ENCODE measurements at places on chromosomes 5 and 9. TPM values are rescaled to one million over a fixed set of nuclear protein-coding genes. Genes with fewer than 3 reads are reported as not detected.

Gene TIMD4
- total RNA-seq = 0.18 TPM

Gene FAM151B
- total RNA-seq = 1.0 TPM

GRCh38 chr9:35726931-35727330 is 5.1 kb downstream of the TLN1 start:
- H3K36me3 ChIP-seq = peaks cover 35% of the 10 kb centered on the region
- no peaks in the 10 kb centered on the region for H3K27me3 ChIP-seq
- peaks cover 46% of the 10 kb centered on the region for H3K4me1 ChIP-seq
- no peak overlapping the region for H3K4me3 ChIP-seq

DNA sequence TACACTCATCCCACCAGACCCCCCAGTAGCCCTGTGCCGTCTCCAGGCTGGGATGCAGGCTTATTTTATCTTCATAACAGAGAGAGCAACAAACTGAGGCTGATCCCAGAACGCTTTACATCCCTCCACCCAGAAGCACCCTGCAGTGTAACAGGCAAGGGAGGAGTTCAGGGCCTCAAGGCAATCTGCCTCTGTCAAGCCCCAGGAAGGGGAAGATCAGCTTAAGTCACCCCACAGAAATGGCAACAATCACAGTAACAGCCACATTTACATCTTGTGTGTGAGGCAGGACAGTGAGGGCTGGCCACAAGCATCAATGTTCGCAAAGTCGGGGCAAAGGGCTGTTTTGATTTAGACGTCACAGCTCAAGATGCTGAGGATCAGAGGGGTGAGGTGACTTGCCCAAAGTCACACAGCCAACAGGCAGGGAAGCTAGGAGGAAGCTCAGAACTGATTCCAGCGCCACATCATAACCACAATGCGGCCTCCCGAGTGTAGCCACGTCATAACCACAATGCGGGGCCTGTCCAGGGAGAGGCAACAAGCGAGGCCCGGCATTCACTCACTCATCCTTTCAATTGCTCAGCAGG is 14.4 kb downstream of the STK10 start:
- no peaks in the 10 kb centered on the region for H3K27me3 ChIP-seq
- peak; percentile 67 for DNase-seq
- no peak overlapping the region for H3K4me3 ChIP-seq
- H3K36me3 ChIP-seq = no peaks in the 10 kb centered on the region

Data from cardiac muscle cell (in vitro differentiated cells and primary cell).